ENCODE measurements at places on chromosomes 16 and 17.

GRCh38 chr17:58577696-58578095 is 63.3 kb upstream of the MTMR4 start:
- H3K27me3 ChIP-seq, result no peaks in the 10 kb centered on the region
- H3K4me3 ChIP-seq, result no peak overlapping the region
- H3K27ac ChIP-seq, result no peak overlapping the region
- no peaks in the 10 kb centered on the region for H3K4me1 ChIP-seq
- peak; percentile 51 for DNase-seq

- H3K27ac ChIP-seq, result peak overlapping the region; percentile 99
- no peaks in the 10 kb centered on the region for H3K27me3 ChIP-seq
- peaks cover 73% of the 10 kb centered on the region for H3K4me1 ChIP-seq
- peaks cover 98% of the 10 kb centered on the region for H3K36me3 ChIP-seq
- DNase-seq, result peak; percentile 93
Measured at GRCh38 chr17:41522301-41523224, 3.9 kb upstream of the KRT15 start.

DNA sequence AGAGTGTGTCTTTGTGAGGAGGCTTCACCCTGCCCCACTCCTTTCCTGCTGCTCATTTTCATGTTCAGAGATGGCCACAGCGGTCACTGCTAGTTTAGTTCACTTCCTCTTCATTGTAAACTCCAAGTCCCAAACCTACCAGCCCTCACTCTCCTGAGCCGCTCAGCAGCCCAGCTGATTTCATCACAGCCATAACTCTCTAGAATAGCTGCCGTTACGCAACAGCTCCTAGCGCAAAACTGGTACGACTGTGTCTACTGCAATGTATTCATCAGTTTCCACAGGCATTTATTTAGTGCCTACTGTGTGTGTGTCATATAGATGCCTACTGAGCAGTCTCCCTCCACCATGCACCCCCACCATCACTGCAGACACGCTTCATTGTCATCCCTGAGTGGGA is 233.5 kb upstream of the RPL38 start:
- H3K4me1 ChIP-seq, result no peaks in the 10 kb centered on the region
- H3K4me3 ChIP-seq, result no peak overlapping the region
- peaks cover 73% of the 10 kb centered on the region for H3K27me3 ChIP-seq
- no peaks in the 10 kb centered on the region for H3K36me3 ChIP-seq
- no peak for DNase-seq
- no peak overlapping the region for H3K27ac ChIP-seq

GRCh38 chr17:12744298-12744697 is 45.0 kb upstream of the ARHGAP44 start:
- H3K27me3 ChIP-seq, result no peaks in the 10 kb centered on the region
- peaks cover 48% of the 10 kb centered on the region for H3K4me1 ChIP-seq
- H3K4me3 ChIP-seq, result no peak overlapping the region
- DNase-seq, result peak; percentile 39

- H3K27me3 ChIP-seq, result no peaks in the 10 kb centered on the region
- peaks cover 17% of the 10 kb centered on the region for H3K36me3 ChIP-seq
- no peak overlapping the region for H3K27ac ChIP-seq
- H3K4me3 ChIP-seq, result no peak overlapping the region
- DNase-seq, result no peak
Measured at GRCh38 chr17:37752482-37752881, 7.6 kb upstream of the HNF1B start.

DNA sequence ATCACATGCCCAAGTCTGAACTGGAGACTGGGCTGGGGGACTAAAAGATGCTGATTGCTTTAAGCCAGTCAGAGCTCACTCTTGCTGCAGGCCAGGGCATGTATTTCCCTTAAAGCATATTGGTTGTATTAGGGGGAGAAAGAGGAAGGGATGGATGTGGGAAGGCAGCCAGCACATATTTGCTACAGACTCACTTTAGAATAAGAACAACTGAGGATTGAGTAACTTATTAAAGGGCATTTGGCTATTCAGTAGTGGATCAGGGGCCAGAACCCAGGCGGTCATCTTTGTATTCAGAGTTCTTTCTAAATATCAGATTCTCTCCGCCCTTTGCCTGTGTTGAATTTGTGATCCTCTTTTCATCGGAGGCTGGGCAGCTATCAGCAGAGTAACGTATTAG is 231.7 kb downstream of the HAPSTR1 start:
- H3K4me3 ChIP-seq, result peak overlapping the region; percentile 55
- H3K36me3 ChIP-seq, result no peaks in the 10 kb centered on the region
- DNase-seq, result no peak
- H3K4me1 ChIP-seq, result peaks cover 45% of the 10 kb centered on the region

- DNase-seq, result no peak
- no peaks in the 10 kb centered on the region for H3K36me3 ChIP-seq
- H3K4me1 ChIP-seq, result peaks cover 8% of the 10 kb centered on the region
- H3K27ac ChIP-seq, result no peak overlapping the region
Measured at GRCh38 chr17:52064791-52065211, 93.7 kb downstream of the CA10 start.

DNA sequence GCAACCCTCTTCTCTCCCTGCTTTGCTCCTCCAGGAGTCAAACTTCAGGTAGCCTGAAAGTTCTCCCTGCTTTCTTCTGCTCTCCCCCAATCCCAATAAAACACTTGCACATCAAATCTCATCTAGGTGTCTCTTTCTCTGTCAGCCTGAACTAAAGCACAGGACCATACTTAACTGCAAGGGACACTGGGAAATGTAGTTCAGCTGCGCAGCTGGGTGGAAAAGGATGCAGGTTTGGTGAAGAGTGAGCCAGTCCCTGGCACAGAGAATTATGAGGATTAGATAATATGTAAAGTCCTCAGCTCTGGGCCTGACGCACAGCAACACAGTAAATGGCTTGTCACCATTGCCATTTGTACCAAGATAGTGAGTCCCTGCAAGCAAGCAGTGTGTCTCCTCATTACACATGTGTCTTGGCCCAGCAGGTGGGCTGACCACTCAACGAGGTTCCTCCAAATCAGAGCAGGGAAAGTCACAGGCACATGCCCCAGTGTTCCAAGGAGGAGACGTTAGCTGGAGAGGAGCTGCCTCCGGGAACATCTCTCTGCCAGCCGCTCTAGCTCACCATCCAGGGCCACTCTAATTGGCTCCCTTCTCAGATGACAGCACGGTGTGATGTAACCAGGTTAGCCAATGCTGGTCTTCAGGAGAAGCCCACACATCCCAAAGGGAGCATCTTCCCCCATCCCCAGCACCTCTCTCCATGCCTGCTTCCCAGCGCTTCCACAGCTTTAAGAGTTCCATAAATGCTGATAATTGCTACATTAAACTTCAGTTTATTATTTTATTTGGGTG is 29.7 kb upstream of the IRX3 start:
- no peak overlapping the region for H3K4me3 ChIP-seq
- no peaks in the 10 kb centered on the region for H3K36me3 ChIP-seq
- no peak for DNase-seq

GRCh38 chr17:45138911-45139532 is 3.5 kb downstream of the ACBD4 start:
- peaks cover 29% of the 10 kb centered on the region for H3K36me3 ChIP-seq
- peaks cover 16% of the 10 kb centered on the region for H3K4me1 ChIP-seq
- no peak for DNase-seq
- H3K27ac ChIP-seq, result no peak overlapping the region

- H3K4me1 ChIP-seq, result peaks cover 7% of the 10 kb centered on the region
- peaks cover 6% of the 10 kb centered on the region for H3K27me3 ChIP-seq
- no peak overlapping the region for H3K4me3 ChIP-seq
- no peaks in the 10 kb centered on the region for H3K36me3 ChIP-seq
- H3K27ac ChIP-seq, result peak overlapping the region; percentile 16
Measured at GRCh38 chr17:27529230-27529796, 73.1 kb downstream of the KSR1 start.

- H3K27ac ChIP-seq, result no peak overlapping the region
- no peak overlapping the region for H3K4me3 ChIP-seq
- no peaks in the 10 kb centered on the region for H3K4me1 ChIP-seq
- DNase-seq, result no peak
- no peaks in the 10 kb centered on the region for H3K36me3 ChIP-seq
- no peaks in the 10 kb centered on the region for H3K27me3 ChIP-seq
Measured at GRCh38 chr16:81415751-81416150, 28.9 kb upstream of the CMIP start.

DNA sequence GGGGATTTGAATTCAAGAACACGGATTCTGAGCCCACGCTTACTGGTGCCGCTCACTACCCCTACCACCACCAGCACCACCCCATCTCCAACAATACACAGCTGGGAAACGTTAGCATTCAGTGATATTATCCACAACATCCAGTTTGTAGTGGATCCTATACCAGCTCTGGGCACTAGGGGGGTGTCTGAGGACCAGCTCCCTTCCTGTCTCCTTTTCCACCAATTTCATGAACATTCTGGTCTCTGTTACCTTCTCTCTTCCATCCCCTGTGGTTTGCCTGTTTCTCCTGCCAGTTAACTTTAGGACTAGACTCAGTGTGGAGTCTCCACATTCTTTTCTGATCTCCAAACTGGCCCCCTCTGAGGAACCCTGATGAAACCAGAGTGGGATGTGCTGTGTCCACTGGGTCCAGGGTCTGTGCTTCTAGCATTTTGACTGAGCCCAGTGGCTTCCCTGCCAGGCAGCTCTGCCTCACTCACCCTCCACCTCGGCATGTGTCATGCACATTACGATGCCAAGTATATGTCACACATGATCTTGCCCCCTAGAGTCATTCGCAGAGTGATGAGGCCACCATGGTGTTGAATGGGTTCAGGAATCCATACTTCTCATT is 187.0 kb upstream of the CDH13 start:
- H3K27me3 ChIP-seq, result peaks cover 18% of the 10 kb centered on the region
- H3K36me3 ChIP-seq, result no peaks in the 10 kb centered on the region
- peak; percentile 32 for DNase-seq
- H3K27ac ChIP-seq, result no peak overlapping the region
- no peaks in the 10 kb centered on the region for H3K4me1 ChIP-seq

GRCh38 chr17:6831661-6832263 is at the start of gene TEKT1:
Gene TEKT1, minus strand, starts transcription at chr17:6831729. Its CDS starts 1,353 bp downstream, at chr17:6830376.
- peaks cover 52% of the 10 kb centered on the region for H3K27me3 ChIP-seq
- no peaks in the 10 kb centered on the region for H3K4me1 ChIP-seq
- peak within 1 kb of the TSS; percentile 2 for H3K27ac ChIP-seq
- peak within 1 kb of the TSS; percentile 67 for H3K4me3 ChIP-seq

- no peaks in the 10 kb centered on the region for H3K27me3 ChIP-seq
- no peak overlapping the region for H3K4me3 ChIP-seq
- peaks cover 5% of the 10 kb centered on the region for H3K4me1 ChIP-seq
- H3K36me3 ChIP-seq, result no peaks in the 10 kb centered on the region
- no peak for DNase-seq
- no peak overlapping the region for H3K27ac ChIP-seq
Measured at GRCh38 chr17:63652106-63652505, 29.9 kb downstream of the MAP3K3 start.

DNA sequence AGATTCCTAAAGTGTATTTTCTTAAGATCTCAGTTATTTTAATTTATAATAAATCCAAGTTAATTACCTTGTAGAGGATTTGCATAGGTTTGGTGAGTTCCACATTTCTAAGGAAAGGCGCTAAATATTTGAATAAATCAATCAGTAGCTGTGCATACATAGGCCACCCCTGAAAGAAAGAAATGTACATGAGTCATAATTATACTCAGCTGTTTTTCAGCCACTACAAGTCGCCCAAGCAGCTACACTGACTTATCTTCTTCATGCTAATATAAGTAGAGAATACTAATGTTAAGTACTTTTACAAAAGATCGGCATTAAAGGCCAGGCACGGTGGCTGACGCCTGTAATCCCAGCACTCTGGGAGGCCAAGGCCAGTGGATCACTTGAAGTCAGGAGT is 14.9 kb downstream of the SETD6 start:
- H3K36me3 ChIP-seq, result peaks cover 94% of the 10 kb centered on the region
- H3K4me3 ChIP-seq, result no peak overlapping the region
- no peaks in the 10 kb centered on the region for H3K4me1 ChIP-seq
- DNase-seq, result no peak
- no peaks in the 10 kb centered on the region for H3K27me3 ChIP-seq

DNA sequence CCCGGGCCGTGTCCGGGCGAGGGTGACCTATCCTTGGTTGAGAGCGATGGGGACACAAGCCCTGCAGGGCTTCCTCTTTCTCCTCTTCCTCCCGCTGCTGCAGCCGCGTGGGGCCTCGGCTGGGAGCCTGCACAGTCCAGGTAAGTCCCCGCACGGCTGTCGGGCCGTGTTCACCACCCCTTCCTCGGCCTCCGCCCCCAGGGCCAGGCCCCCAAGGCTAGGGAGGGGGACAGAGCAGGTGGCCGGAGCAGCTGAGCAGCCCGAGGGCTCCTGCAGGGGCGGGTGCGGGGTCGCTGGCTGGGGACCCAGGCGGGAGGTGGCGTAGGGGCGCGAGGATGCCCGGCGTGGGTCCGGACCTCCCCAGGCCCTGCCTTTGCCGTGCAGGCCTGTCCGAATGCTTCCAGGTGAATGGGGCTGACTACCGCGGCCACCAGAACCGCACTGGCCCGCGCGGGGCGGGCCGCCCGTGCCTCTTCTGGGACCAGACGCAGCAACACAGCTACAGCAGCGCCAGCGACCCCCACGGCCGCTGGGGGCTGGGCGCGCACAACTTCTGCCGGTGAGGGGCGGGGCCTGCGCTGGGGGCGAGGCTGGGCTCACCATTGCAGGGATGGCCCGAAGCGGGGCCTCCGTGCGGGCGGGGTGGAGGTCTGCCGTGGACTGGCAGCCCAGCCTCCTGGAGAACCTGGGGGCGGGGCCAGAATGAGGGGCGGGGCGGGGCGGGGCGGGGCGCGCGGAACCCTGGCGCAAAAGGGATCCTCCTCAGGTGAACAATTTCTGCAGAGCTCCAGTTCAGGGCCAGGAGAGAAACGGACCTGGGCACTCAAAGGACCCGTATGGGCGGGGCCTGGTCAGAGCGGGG is 631 bp downstream of the KREMEN2 start:
- H3K36me3 ChIP-seq, result peaks cover 44% of the 10 kb centered on the region
- peak; percentile 81 for DNase-seq
- peaks cover 15% of the 10 kb centered on the region for H3K4me1 ChIP-seq
- peak overlapping the region; percentile 81 for H3K4me3 ChIP-seq

- H3K36me3 ChIP-seq, result peaks cover 3% of the 10 kb centered on the region
- H3K27me3 ChIP-seq, result no peaks in the 10 kb centered on the region
- H3K4me1 ChIP-seq, result peaks cover 5% of the 10 kb centered on the region
- H3K27ac ChIP-seq, result no peak overlapping the region
- H3K4me3 ChIP-seq, result no peak overlapping the region
Measured at GRCh38 chr16:3637371-3637923, 17.0 kb upstream of the DNASE1 start.

GRCh38 chr17:32021615-32021955 is 14.4 kb downstream of the LRRC37B start:
- H3K4me1 ChIP-seq, result no peaks in the 10 kb centered on the region
- H3K4me3 ChIP-seq, result no peak overlapping the region
- H3K36me3 ChIP-seq, result no peaks in the 10 kb centered on the region

DNA sequence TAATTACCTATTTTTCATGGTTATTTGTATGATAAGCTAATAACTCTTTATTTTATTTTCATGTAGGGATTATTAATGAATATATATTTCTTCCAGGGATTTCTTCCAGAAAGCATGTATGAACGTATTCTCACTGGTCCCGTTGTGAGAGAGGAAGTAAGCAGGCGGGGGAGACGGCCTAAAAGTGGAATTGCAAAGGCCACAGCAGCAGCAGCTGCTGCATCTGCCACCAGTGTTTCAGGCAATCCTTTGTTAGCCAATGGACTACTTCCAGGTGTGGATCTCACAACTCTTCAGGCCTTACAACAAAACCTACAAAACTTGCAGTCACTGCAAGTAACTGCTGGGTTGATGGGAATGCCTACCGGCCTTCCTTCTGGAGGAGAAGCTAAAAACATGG is 110.3 kb upstream of the RBL2 start:
- no peaks in the 10 kb centered on the region for H3K27me3 ChIP-seq
- no peaks in the 10 kb centered on the region for H3K4me1 ChIP-seq
- peaks cover 6% of the 10 kb centered on the region for H3K36me3 ChIP-seq
- no peak overlapping the region for H3K27ac ChIP-seq
- DNase-seq, result no peak
